AG08395 (cell line): ENCODE measurements at places on chromosomes 16 and 17.

DNA sequence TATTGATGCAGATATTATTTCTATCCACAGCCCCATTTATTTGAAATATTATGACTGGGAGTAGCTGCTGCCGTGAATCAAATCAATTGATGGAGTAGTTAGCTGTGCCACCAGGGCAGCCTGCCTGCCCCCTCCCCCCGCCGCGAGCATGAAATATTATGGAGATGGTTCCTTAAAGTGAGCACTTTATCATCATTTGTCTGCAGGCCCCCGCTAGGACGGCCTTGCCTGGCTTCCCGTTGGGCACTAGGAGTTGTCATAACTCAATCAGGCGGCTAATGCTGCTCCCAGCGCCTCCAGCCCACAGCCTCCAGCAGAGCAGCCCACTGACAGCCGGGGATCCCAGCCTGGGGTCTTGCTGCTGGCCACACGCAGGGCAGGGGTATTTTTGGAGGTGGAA, 173.9 kb downstream of the SALL1 start:
- no peak for DNase-seq

DNA sequence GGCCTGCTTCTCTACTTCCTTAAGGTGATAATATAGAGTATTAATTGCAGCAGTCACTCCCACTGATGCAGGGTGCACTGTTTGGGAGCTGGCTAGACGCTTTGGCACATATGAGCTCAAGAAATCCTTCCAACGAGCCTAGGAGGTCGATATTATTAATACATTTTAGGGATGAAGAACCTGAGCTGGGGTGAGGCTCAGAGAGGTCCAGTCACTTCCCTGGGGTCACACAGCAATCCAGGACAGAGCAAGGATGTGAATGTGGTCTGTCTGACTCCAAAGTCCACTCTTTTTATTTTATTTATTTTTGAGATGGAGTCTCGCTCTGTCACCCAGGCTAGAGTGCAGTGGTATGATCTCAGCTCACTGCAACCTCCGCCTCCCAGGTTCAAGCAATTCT, 156.4 kb upstream of the CDC42EP4 start:
- DNase-seq, result no peak

GRCh38 chr16:31708348-31708747, 165.3 kb upstream of the ZNF267 start:
- no peak for DNase-seq

- DNase-seq, result no peak
These were observed 1.4 kb upstream of the TSPOAP1 start for GRCh38 chr17:58329810-58330537.

DNA sequence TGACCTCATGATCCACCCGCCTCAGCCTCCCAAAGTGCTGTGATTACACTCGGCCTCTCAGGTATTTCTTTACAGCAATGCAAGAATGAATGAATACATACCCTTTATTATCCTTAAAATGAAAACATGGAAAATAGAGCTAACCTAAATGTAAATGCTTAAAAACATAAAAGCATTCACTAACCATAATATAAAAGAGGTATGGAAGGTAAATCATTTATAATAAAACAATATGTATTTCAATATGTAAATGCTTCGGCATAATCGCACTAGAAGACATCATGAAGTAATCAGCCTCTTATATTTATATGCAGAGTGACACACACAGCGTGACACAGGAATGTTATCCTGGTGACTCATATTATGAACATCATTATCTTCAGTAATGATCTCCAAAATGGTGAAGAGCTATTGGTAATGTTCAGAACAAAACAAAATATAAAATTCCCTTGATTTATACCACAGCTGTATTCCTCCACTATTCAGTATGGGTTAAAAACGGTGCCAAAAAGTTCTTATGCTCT, 53.9 kb downstream of the AIPL1 start:
- peak; percentile 26 for DNase-seq

DNA sequence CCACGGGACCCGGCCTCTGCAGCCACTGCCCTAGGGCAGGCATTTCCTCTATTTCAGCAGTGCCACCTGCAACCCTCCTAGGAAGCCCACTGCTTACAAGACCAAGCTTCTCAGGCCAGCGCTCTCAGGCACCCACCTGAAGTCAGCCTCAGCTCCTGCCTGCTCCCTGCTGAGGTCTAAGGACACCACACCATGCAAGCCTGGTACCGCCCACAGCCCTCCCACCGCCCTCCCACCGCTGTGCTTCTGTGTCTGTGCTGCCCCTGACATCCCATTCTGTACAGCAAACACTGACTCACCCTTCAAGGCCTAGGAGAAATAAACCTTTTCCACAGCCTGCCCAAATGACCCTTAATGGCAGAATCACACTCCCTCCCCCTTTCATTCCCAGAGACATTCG, 6.3 kb downstream of the CLUH start:
- peak; percentile 29 for DNase-seq

DNA sequence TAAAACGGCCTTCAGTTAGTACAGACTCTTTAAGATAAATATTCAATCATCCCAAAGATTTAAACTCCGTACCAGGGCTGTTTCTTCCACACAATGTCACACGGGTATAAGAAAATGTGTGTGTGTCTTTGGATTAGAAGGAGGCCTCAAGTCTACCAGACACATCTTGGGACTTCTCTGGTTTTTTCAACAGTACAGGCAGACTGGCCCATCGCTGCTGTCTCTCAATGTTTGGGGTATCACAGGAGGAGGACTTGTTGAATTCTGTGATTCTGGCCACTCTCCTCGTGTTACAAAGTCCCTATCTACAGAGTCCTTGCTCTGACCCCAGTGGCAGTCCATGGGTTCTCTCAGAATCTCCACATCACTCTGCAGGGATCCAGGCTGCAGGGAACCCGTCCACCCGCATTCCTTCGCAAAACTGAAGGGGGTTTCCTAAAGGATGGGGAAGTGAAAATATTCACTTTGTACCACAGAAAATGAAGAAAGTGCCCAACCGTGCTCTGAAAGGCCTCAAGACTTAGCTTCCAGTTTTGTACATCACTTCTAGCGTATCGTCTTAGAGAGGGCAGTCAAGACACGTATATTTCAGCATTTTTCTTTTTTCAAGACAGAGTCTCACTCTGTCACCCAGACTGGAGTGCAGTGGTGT, 373.2 kb downstream of the NPIPA8 start:
- DNase-seq, result no peak

DNA sequence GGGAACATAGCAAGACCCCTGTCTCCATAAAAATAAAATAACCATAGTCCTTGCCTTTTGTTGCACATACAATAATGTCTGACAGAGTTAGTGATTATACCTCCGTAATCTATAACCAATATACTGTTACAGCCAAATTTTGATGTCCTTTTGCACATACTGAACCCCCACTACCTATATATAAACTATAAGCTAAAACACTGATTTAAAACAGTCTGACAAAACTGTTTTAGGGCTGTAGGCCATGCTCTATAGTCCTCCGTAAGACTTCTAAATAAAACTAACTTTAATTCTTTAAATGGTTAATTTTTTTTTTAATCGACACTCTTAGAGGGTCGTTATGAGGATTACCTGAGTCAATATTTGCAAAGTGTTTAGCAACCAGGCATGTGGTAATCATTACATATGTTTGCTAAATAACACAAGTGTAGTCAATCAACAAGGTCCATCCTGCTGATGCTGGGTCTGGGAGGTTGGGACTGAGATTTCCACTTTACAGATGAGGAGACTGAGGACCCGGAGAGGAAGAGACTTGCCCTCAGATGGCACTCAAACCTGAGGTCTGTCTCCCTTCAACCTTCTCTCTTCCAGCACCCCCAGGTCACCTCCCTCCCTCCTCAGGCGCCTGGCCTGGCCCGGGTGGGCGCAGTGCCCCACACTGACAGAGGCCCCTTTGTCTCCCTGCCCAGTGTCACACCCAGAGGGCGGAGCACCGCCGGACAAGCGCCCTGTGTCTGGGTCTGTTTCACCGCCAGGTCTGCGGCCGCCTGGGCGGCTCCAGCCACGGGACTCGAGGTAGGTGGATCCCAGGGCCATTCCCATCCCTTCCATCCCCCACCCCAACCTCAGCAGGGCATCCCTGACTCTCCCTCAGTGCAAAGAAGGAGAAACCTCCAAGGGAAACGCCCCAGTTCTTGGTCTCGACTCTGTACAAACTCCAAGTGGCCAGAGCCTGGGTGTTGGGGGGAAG, 10.3 kb downstream of the ZNF385C start:
- DNase-seq, result no peak

DNA sequence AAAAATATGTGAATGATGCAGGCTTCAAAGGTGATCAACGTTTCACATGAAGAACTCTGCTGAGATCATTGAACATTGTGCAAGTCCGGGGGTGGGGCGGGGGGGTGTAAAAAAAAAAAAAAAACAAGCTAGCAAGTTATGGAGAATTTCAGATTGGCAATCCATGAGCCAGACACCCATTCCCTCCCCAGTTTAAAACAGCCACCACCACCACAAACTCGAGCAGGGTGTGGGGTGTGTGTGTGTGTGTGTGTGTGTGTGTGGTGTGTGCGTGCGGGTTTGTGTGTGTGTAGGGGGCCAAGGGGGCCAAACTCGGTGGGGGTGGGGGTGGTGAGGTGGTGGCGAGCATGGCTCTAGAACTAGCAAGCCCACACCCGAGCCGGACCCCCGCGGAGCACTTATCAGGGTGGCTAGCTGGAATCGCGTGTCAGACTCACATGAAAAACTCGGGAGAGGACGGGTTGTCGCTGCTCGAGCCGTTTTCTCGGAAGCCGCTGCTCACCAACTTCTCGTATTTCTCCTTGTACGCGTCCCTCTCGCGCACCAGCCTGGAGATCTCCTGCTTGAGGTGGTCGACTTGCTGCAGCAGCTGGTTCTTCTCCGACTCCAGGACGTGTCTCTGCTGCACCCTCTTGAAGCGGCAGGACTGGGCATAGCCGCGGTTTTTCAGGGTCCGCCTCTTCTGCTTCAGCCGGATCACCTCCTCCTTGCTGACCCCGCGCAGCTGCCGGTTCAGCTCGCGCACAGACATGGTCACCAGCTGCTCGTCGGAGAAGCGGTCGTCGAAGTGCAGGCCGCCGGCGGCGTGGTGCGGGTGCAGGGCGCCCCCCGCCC, 2.0 kb downstream of the MAF start:
- DNase-seq, result no peak

GRCh38 chr16:3857189-3858043, 23.1 kb downstream of the CREBBP start:
- peak; percentile 53 for DNase-seq

DNA sequence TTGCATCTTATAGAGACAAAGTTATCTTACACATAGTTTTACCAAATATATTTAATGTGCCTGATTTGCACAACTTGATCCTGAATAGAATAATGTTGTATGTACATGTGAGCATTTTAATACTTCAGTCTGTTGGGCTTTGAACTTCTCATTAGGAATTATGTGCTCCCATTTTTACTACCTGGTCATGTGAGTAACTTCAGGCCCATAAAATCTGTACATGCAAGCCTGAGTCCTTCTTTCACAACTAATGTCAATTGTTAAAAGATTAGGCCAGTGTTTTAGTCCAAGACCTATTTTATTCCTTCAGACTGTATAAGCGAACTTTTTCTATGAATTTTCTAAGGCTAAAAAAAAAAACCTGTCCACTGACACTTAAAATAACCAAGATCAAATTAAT, 715.4 kb downstream of the CDH8 start:
- DNase-seq, result no peak

GRCh38 chr17:81869221-81870130, 1.7 kb downstream of the ARHGDIA start:
- DNase-seq, result no peak

GRCh38 chr16:29664091-29664921, 1.3 kb downstream of the SPN start:
- no peak for DNase-seq

- no peak for DNase-seq
These were observed 1.8 kb downstream of the MAP3K14 start for GRCh38 chr17:45314741-45315647.

DNA sequence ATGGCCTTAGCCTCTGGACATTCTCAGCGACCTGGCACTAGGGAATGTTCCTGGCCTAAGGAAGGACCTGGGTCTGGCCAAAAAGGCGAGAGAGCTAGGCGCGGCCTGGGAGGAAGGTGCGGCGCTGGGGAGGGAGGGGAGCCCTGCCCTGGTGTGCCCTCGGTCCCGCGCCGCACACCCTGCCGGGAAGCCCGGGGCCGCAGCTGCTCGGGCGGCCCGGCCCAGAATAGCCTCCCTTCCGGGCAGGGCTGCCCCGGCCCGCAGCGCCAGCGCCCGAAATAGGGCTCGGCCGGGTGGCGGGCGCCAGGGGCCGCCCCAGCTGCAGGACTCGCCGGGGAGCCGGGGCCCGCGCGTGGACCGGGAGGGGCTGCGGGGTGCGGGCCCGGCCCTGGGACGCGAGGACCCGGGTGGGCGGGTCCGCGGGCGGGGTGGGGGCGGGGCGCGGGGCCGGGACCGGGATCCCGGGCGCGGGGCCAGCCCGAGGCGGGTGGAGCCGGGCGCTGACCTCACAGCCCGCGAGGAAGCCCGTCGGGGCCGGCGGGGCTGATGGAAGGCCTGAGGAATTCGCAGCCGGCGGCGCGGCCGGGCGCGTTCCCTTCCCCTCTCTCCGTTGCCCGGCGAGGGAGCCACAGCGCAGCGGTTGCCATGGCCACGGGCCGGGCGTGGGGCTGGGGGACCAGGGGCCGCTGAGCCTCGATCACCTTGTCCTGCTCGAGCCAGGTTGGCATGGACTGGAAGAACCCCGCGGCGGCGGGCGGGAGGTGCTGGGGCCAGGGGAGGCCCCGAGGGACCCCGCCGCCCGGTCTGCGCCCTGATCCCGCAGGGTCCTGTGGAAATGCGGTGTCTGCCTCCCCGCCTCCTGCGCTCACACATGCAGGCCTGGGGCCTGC, 18.1 kb downstream of the SOCS3 start:
- peak; percentile 89 for DNase-seq

DNA sequence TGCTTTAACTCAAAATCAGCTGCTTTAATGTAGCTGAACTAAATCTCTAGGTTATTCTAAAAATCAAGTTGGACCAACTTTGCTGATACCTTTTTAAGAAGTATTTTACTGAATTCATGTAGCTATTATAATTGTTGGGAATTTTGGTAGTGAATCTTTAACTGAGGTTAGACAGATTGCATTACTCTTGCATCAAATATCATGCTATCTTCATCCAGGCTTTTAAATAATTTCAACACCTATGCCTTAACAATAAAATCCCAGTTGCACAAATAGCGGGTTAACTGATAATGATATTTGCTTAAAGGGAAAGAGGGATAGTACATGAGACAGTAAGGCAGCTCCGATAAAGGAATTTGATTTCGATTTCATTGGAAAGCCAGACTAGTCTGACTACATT, 241.3 kb upstream of the TBX2 start:
- no peak for DNase-seq

GRCh38 chr17:66302761-66303626, 581 bp downstream of the PRKCA start:
- peak; percentile 33 for DNase-seq

GRCh38 chr17:17605729-17606088, 14.2 kb upstream of the PEMT start:
- peak; percentile 76 for DNase-seq

GRCh38 chr16:4890686-4891085, 43.4 kb downstream of the UBN1 start:
- DNase-seq, result no peak
